ENCODE measurements at places on chromosomes 1 and 21. TPM values are rescaled to one million over a fixed set of nuclear protein-coding genes. Genes with fewer than 3 reads are reported as not detected.

SLC9C2 gene
- total RNA-seq: not detected

LMX1A gene
- not detected for total RNA-seq

DCST1 gene
- total RNA-seq: not detected

SPRR1A gene
- total RNA-seq: not detected

OR6N1 gene
- total RNA-seq: not detected
